AG08396 (cell line): ENCODE measurements at places on chromosomes 5 and 9.

DNA sequence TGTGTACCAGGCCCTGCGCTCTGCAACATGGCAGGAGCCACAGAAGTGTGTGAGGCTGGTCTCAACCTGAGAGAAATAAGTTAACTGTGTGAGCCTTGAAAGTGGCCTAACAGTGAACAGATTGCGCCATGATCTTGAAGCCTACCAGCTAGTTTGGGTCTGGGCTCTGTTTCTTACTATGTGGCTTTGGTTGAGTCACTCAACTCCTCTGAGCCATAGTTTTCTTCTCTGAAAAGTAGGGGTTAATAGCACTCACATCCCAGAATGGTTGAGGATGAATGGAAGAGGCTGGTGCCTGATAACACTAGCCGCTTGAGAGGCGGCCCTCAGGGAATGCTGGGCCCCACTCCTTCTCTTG is 121.5 kb downstream of the RGS3 start:
- no peak for DNase-seq

- no peak for DNase-seq
Measured at GRCh38 chr9:19804431-19804830, 15.6 kb upstream of the SLC24A2 start.

DNA sequence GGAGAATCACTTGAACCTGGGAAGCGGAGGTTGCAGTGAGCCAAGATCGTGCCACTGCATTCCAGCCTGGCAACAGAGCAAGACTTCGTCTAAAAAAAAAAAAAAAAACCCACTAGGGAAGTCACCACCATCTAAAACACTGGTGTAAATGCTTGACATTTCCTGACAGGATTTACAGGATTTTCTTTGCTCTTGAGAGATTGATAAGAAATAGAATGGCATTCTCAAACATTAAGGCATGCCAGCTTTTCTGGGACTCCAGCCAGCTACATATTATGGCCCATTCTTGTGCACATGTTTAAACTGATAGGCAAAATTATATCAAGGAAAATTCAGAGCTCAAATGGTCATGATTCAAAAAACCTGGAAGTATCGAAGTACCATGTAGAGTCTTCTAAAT is 28.7 kb downstream of the GTF3C4 start:
- no peak for DNase-seq

- DNase-seq: no peak
Measured at GRCh38 chr5:180644825-180645273, 4.6 kb downstream of the FLT4 start.
